Body of pancreas (tissue), 4 donors: ENCODE measurements at places on chromosomes 4 and X. TPM values are rescaled to one million over a fixed set of nuclear protein-coding genes. Genes with fewer than 3 reads are reported as not detected.

- no peaks in the 10 kb centered on the region for H3K36me3 ChIP-seq
- H3K27me3 ChIP-seq: no peaks in the 10 kb centered on the region
- DNase-seq: no peak
- H3K4me1 ChIP-seq: no peaks in the 10 kb centered on the region
Observed at GRCh38 chr4:180407275-180407885, 1835.8 kb upstream of the TENM3 start.

DNA sequence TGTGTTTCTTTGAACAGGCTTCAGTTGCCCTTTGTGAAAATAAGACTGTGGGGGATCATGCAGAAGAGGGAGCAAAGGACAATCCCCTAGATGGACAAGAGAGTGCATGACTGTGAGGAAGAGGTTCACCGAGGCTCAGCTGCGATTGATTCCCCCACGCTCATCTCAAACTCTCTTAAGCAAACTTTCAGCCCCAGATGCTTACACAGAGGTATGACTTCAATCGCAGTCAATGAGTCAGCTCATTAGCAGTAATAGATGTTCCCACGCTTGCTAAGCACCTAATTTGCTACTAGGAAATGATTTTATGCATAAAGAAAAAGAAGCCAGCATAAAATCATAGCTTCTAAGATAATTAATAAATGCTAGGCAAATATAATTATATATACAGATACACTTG lies 2256.1 kb upstream of the AGA start:
- no peak for DNase-seq
- H3K27me3 ChIP-seq: no peaks in the 10 kb centered on the region
- H3K27ac ChIP-seq: no peak overlapping the region
- H3K4me1 ChIP-seq: no peaks in the 10 kb centered on the region

GRCh38 chr4:27000122-27000521 lies 139.5 kb downstream of the STIM2 start:
- H3K36me3 ChIP-seq: no peaks in the 10 kb centered on the region
- no peaks in the 10 kb centered on the region for H3K4me1 ChIP-seq
- H3K4me3 ChIP-seq: no peak overlapping the region
- DNase-seq: no peak

DNA sequence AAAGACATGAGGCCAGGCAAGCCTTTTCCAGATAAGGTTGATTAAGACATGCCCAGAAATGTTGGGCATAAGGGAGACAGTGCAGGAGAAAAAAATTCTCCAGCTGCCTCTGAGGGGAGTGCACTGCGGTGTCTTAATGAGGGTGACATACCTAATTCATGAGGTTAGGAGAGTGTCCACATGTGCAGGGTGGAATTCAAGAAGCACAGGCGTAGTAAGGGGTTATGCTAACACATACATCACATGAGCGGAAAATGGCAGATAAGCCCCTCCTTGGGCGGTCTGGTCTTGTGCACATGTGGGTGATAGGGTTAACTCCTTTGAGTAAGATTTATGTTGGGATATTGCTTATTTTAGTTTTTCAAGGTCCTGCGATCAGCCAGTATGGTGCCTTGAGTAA lies 122.4 kb downstream of the PHKA2 start:
- no peaks in the 10 kb centered on the region for H3K4me1 ChIP-seq
- no peak for DNase-seq
- no peaks in the 10 kb centered on the region for H3K36me3 ChIP-seq
- H3K27ac ChIP-seq: no peak overlapping the region
- no peak overlapping the region for H3K4me3 ChIP-seq

DNA sequence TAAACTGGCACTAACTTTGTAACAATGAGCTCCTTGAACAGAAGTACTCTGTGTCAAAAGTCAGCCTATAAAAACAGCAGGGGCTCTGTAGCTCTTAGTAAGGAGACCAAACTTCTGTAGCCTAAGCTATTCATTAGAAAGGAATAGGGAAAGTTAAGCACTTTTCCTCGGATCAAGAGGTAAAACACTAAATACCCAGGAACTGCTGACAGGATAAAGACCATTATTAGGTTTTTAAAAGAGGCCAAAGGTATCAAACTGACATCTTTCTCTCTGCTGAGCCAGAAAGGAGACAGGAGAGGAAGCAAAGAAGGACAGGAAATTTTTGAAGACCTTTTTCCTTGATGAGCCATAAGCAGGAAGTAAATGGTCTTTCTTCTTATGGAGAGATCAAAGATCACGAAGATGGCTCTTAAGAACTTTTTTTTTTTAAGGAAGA lies 31.9 kb downstream of the ANAPC10 start:
- H3K27ac ChIP-seq: no peak overlapping the region
- H3K4me1 ChIP-seq: peaks cover 14% of the 10 kb centered on the region
- H3K36me3 ChIP-seq: peaks cover 3% of the 10 kb centered on the region
- H3K27me3 ChIP-seq: no peaks in the 10 kb centered on the region
- DNase-seq: no peak
- no peak overlapping the region for H3K4me3 ChIP-seq

DNA sequence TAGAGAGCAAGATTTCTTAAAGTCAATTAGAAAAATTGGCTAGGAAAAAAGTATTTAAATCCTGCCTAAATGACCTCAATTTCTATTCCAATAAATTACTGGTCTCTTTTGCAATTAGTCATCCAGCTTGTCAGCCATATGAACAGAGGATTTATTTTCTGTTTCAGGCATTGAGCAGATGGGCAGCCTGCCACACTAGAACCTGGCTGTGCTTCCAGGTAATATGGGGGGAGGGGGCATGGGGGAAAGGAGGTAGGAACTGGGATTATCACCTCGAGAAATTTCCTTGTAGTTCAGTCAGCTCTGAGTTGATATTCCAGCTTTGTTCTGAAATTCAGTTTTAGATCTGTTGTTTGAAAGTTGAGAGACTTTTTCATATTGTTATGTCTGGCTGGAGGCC lies 206.3 kb upstream of the LCORL start:
- no peaks in the 10 kb centered on the region for H3K27me3 ChIP-seq
- DNase-seq: no peak
- H3K4me3 ChIP-seq: no peak overlapping the region
- H3K36me3 ChIP-seq: no peaks in the 10 kb centered on the region
- no peaks in the 10 kb centered on the region for H3K4me1 ChIP-seq
- no peak overlapping the region for H3K27ac ChIP-seq

DNA sequence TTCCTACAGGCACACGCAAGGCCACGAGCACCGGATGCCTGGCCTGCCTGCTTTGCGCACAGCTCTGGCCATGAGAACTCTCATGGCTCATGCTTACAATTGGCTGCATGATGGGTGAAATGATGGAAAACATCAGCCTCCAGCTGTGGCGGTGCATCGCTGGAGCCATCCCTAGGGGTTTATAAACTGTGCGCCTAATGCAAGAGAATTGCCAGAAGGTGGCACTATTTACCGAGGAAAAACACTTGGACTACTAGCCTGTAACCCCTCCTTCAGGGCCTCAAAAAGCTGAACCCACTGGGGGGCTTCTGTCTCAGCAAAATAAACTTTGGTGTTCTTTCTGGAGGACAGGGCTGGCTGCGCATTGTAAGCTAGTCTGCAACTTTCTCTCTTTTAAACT lies 51.9 kb downstream of the PHKA2 start:
- H3K36me3 ChIP-seq: peaks cover 2% of the 10 kb centered on the region
- no peak for DNase-seq
- H3K27me3 ChIP-seq: no peaks in the 10 kb centered on the region
- no peaks in the 10 kb centered on the region for H3K4me1 ChIP-seq
- H3K27ac ChIP-seq: no peak overlapping the region
- no peak overlapping the region for H3K4me3 ChIP-seq

GRCh38 chr4:54100595-54101189 lies 729 bp downstream of the GSX2 start:
- H3K36me3 ChIP-seq: no peaks in the 10 kb centered on the region
- H3K27me3 ChIP-seq: no peaks in the 10 kb centered on the region
- H3K27ac ChIP-seq: no peak overlapping the region
- no peak overlapping the region for H3K4me3 ChIP-seq
- DNase-seq: no peak

- DNase-seq: no peak
- no peak overlapping the region for H3K4me3 ChIP-seq
- H3K27me3 ChIP-seq: no peaks in the 10 kb centered on the region
- no peaks in the 10 kb centered on the region for H3K4me1 ChIP-seq
- no peaks in the 10 kb centered on the region for H3K36me3 ChIP-seq
- no peak overlapping the region for H3K27ac ChIP-seq
Observed at GRCh38 chrX:29541038-29541437, 674.3 kb upstream of the MAGEB2 start.

GRCh38 chrX:112868586-112868985 lies 28.0 kb upstream of the AMOT start:
- H3K27ac ChIP-seq: no peak overlapping the region
- no peak overlapping the region for H3K4me3 ChIP-seq
- H3K36me3 ChIP-seq: no peaks in the 10 kb centered on the region
- no peak for DNase-seq

- DNase-seq: peak; percentile 52
- no peaks in the 10 kb centered on the region for H3K27me3 ChIP-seq
- H3K4me3 ChIP-seq: peak overlapping the region; percentile 10
- peak overlapping the region; percentile 96 for H3K27ac ChIP-seq
Observed at GRCh38 chrX:40174854-40175510, 77.2 kb upstream of the BCOR start.

GRCh38 chr4:41678086-41678816 lies 70.3 kb downstream of the PHOX2B start:
- no peak for DNase-seq
- no peaks in the 10 kb centered on the region for H3K4me1 ChIP-seq
- H3K36me3 ChIP-seq: no peaks in the 10 kb centered on the region
- H3K27ac ChIP-seq: no peak overlapping the region

- H3K27me3 ChIP-seq: peaks cover 3% of the 10 kb centered on the region
- no peaks in the 10 kb centered on the region for H3K4me1 ChIP-seq
- DNase-seq: peak; percentile 76
- H3K27ac ChIP-seq: no peak overlapping the region
- no peaks in the 10 kb centered on the region for H3K36me3 ChIP-seq
Observed at GRCh38 chr4:181528570-181529184, 714.5 kb upstream of the TENM3 start.

GRCh38 chr4:114311787-114312186 lies 286.8 kb upstream of the UGT8 start:
- H3K27ac ChIP-seq: no peak overlapping the region
- no peak overlapping the region for H3K4me3 ChIP-seq
- H3K36me3 ChIP-seq: no peaks in the 10 kb centered on the region
- no peak for DNase-seq
- no peaks in the 10 kb centered on the region for H3K4me1 ChIP-seq

DNA sequence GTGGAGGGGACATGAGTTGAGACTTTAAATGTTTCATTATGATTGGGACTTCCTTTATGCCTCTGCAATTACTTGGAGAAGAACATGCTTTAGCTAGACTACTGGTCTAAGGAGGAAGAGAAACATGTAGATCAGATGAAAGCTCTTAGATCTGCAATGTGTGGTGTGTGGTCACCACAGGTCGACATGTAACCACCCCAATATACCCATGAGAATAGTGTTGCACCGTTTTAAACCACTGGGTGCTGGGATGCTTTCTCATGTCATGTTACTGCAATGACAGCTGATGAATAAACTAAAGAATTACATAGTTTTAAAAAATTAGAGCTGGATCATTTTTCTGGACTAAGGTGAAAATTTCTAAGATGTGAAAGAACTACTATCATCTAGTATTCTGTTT lies 1039.7 kb downstream of the RAPGEF2 start:
- H3K27me3 ChIP-seq: no peaks in the 10 kb centered on the region
- no peaks in the 10 kb centered on the region for H3K36me3 ChIP-seq
- no peaks in the 10 kb centered on the region for H3K4me1 ChIP-seq
- no peak for DNase-seq
- no peak overlapping the region for H3K27ac ChIP-seq

GRCh38 chr4:172978848-172979247 lies 189.8 kb upstream of the GALNT7 start:
- H3K4me3 ChIP-seq: no peak overlapping the region
- H3K4me1 ChIP-seq: peaks cover 16% of the 10 kb centered on the region
- H3K27me3 ChIP-seq: no peaks in the 10 kb centered on the region
- peak; percentile 22 for DNase-seq

DNA sequence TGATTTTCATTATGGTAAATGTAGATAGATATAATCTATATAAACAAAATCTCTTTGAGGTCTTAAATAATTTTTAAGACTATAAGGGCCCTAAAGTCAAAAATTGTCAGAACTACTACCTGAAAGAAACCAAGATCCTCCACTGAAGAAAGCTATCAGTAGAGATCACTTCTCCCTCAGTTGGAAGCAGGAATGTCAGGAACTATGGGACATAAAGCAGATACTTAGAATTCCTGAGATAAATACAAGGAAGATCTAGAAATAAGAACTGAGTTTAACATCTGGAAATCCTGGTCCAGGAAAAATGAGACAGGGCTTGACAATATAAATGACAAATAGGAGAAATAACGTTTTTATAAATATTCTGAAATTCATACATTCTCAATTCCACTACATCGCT lies 97.2 kb downstream of the ADAMTS3 start:
- no peak overlapping the region for H3K4me3 ChIP-seq
- no peak overlapping the region for H3K27ac ChIP-seq
- DNase-seq: no peak
- no peaks in the 10 kb centered on the region for H3K36me3 ChIP-seq

DNA sequence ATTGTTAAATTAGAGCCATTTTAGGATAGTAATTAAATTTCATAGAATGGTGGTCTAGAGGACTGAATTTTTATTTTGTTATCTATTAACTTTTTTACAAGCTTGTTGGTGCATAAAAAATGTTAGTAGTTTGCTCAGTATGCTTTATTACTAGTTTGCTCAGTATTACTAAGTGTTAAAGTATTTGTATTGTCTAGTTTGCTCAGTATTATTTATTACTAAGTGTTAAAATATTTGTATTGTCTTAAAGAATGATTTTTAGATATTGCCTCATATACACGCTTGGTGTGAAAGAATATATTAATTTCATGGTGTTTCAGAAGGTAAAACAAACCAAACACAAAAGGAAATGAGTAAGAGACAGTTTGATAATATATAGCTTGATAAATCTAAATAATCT lies 268.4 kb upstream of the MAGEB18 start:
- no peaks in the 10 kb centered on the region for H3K4me1 ChIP-seq
- no peak overlapping the region for H3K4me3 ChIP-seq
- no peaks in the 10 kb centered on the region for H3K36me3 ChIP-seq
- H3K27ac ChIP-seq: no peak overlapping the region
- no peaks in the 10 kb centered on the region for H3K27me3 ChIP-seq
- DNase-seq: no peak

Gene KLHL4
- not detected for total RNA-seq

Gene ADH7
- not detected for total RNA-seq

Gene PRRG3
- 1.0 TPM for total RNA-seq

Gene PAGE2
- total RNA-seq: not detected

Gene HS3ST1
- total RNA-seq: 0.78 TPM
